Upper lobe of right lung (tissue), 1 donor: ENCODE measurements at places on chromosomes 11 and 22. TPM values are rescaled to one million over a fixed set of nuclear protein-coding genes. Genes with fewer than 3 reads are reported as not detected.

OR52I2 gene
- total RNA-seq, result not detected

ZNF280B gene
- total RNA-seq, result 0.49 TPM

GRCh38 chr11:67632982-67633755, 3.4 kb upstream of the NUDT8 start:
- peaks cover 6% of the 10 kb centered on the region for H3K4me1 ChIP-seq
- DNase-seq, result no peak
- no peaks in the 10 kb centered on the region for H3K36me3 ChIP-seq

ACR gene
- 4.5 TPM for total RNA-seq

OR8K5 gene
- total RNA-seq, result not detected

- no peak overlapping the region for H3K4me3 ChIP-seq
- no peaks in the 10 kb centered on the region for H3K27me3 ChIP-seq
- DNase-seq, result no peak
- no peaks in the 10 kb centered on the region for H3K4me1 ChIP-seq
- no peaks in the 10 kb centered on the region for H3K36me3 ChIP-seq
Observed at GRCh38 chr11:112658431-112658878, 302.8 kb upstream of the NCAM1 start.

BIRC2 gene
- 44.1 TPM for total RNA-seq

- no peak overlapping the region for H3K4me3 ChIP-seq
- H3K36me3 ChIP-seq, result no peaks in the 10 kb centered on the region
- H3K4me1 ChIP-seq, result no peaks in the 10 kb centered on the region
- H3K27ac ChIP-seq, result no peak overlapping the region
- H3K27me3 ChIP-seq, result no peaks in the 10 kb centered on the region
- DNase-seq, result no peak
Observed at GRCh38 chr11:33185756-33186155, 24.5 kb upstream of the CSTF3 start.

GRCh38 chr11:4891996-4892640, 10.4 kb downstream of the OR51T1 start:
- no peaks in the 10 kb centered on the region for H3K4me1 ChIP-seq
- no peaks in the 10 kb centered on the region for H3K36me3 ChIP-seq
- H3K27me3 ChIP-seq, result no peaks in the 10 kb centered on the region
- no peak overlapping the region for H3K4me3 ChIP-seq
- DNase-seq, result no peak

SHISA8 gene
- not detected for total RNA-seq

DNA sequence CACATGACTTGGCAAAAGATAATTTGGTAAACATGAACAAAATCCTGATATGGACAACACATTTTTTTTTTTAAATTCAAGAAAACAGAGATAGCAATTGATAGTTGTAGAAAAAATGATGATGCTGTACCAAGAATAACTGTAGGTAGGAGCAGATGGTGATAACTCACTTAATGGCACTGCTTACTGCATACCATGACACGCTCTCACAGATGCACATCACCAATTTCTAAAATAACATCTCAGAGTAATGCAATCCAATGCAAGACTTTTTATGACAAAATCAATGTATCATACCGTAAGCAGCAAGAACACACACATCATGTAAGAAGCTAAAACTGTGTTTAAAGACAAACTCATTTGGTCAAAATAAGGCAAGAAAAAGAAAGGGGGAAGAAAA, 96.2 kb downstream of the LARGE2 start:
- H3K27ac ChIP-seq, result no peak overlapping the region
- no peaks in the 10 kb centered on the region for H3K27me3 ChIP-seq
- DNase-seq, result no peak
- H3K36me3 ChIP-seq, result no peaks in the 10 kb centered on the region
- no peak overlapping the region for H3K4me3 ChIP-seq
- no peaks in the 10 kb centered on the region for H3K4me1 ChIP-seq

GRCh38 chr11:132941024-132941646, 591.2 kb downstream of the OPCML start:
- peaks cover 41% of the 10 kb centered on the region for H3K27me3 ChIP-seq
- no peaks in the 10 kb centered on the region for H3K36me3 ChIP-seq
- no peaks in the 10 kb centered on the region for H3K4me1 ChIP-seq
- no peak overlapping the region for H3K4me3 ChIP-seq

RCOR2 gene
- total RNA-seq, result 0.69 TPM

- H3K4me1 ChIP-seq, result no peaks in the 10 kb centered on the region
- peaks cover 7% of the 10 kb centered on the region for H3K27me3 ChIP-seq
- no peak for DNase-seq
- no peaks in the 10 kb centered on the region for H3K36me3 ChIP-seq
- no peak overlapping the region for H3K27ac ChIP-seq
Observed at GRCh38 chr11:122093731-122094275, 22.2 kb downstream of the BLID start.

DNA sequence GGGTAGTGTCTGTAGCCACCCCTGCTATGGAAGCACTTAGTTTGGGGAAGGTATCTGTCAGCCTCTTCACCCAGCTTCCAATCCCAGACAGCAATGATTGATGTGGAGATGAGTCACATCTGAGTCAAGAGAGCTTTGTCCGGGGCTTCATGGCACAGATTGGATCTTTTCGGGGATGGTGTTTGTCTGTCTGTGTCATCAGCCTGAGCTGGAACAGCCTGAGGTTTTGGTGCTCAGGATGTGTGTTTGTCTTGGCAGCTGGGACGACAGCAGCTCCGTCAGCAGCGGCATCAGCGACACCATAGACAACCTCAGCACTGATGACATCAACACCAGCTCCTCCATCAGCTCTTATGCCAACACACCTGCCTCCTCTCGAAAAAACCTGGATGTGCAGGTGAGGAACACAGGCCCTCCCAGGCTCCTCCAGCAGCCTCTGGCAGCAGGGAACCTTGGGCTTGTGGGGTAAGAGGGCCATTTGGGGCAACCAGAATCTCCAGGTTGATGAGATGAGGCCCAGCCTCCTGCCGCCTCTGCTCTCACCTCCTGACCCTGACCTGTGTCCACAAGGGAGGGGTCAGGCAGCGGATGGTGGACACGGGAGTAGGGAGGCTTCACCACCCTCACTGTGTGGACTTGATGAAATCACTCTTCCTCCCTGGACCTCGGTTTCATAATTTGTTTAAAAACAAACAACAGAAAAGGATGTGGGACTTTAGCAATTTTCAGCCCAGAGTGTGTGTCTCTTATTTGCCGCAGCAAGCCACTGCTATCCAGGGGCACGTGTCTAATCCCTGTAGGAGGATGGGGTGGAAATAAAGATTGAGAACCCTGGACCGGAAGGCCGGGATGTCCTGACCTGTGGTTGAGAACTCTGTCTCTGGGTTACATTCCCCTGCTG, 124.3 kb downstream of the DBX1 start:
- no peaks in the 10 kb centered on the region for H3K4me1 ChIP-seq
- H3K27ac ChIP-seq, result no peak overlapping the region
- H3K4me3 ChIP-seq, result no peak overlapping the region
- H3K27me3 ChIP-seq, result no peaks in the 10 kb centered on the region

DNA sequence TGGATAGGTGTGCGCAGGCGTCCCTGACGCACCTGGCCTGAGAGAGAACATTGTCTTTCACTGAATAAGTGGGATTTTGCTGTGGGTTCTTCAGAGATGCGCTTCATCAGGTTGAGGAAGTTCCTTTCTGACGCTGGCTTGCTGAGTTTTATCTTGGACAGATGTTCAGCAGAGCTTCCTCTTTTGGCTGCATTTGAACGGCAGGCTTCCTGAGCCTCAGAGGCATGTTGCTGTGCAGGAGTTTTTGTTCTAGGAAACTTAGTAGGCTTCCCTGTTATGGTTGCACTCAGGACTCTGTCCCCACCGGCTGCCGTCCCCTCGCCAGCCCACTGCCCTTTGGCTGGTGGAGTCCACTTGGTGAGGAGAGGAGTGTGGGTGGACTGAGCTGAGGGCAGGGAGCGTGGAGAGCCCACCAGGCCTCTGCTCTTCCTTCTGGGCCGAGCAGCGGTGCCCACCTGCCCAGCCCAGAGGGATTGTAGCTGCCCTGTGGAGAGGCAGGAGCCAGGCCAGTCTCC, 17.2 kb downstream of the FRMD8 start:
- H3K4me1 ChIP-seq, result peaks cover 9% of the 10 kb centered on the region
- no peak for DNase-seq
- peak overlapping the region; percentile 36 for H3K27ac ChIP-seq
- H3K27me3 ChIP-seq, result no peaks in the 10 kb centered on the region
- peaks cover 79% of the 10 kb centered on the region for H3K36me3 ChIP-seq
- no peak overlapping the region for H3K4me3 ChIP-seq

GRCh38 chr11:66856496-66857233, at the start of gene LRFN4:
Gene LRFN4 (plus strand): TSS chr11:66857064. CDS start chr11:66857745, 681 bp downstream.
- H3K27ac ChIP-seq, result peak within 1 kb of the TSS; percentile 91
- H3K4me1 ChIP-seq, result peaks cover 6% of the 10 kb centered on the region
- H3K27me3 ChIP-seq, result no peaks in the 10 kb centered on the region
- peak; percentile 84 for DNase-seq
- no peaks in the 10 kb centered on the region for H3K36me3 ChIP-seq

DNA sequence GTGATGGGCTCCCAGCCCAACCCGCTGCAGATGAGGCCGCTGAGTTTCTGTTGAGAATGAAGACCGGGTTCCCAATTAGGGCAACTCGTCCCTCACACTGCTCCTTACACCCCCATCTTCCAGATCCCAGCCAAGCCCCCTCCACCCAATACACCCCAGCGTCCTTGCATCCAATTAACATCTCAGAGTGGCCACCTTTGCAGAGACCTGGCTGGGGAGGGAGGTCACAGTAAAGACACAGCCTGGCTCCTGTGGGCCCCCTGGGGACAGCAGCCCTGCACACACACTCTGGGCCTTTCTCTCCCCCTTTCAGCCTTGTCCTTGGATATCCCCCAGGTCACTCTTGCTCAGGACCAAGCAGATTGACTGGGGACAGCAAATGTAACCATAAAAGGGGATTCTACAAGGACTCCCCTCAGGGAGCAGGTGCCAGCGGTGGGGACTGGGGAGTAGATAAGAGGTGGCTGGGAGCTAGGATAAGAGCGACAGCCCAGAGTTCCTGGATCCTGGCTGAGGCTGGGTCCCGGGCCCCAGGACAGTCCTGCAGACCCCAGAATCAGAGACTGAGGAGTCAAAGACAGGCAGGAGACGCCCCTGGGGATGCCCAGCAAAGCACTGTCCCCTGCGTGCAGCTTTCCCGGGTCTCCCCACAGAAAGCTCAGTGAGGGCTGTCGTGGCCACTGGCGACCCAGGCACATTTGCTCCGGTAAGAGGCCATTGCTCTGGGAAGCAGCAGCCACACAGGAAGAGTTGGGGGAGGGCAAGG, 8.4 kb downstream of the APOBEC3A start:
- H3K27me3 ChIP-seq, result no peaks in the 10 kb centered on the region
- no peak for DNase-seq
- no peaks in the 10 kb centered on the region for H3K36me3 ChIP-seq
- no peak overlapping the region for H3K27ac ChIP-seq

DNA sequence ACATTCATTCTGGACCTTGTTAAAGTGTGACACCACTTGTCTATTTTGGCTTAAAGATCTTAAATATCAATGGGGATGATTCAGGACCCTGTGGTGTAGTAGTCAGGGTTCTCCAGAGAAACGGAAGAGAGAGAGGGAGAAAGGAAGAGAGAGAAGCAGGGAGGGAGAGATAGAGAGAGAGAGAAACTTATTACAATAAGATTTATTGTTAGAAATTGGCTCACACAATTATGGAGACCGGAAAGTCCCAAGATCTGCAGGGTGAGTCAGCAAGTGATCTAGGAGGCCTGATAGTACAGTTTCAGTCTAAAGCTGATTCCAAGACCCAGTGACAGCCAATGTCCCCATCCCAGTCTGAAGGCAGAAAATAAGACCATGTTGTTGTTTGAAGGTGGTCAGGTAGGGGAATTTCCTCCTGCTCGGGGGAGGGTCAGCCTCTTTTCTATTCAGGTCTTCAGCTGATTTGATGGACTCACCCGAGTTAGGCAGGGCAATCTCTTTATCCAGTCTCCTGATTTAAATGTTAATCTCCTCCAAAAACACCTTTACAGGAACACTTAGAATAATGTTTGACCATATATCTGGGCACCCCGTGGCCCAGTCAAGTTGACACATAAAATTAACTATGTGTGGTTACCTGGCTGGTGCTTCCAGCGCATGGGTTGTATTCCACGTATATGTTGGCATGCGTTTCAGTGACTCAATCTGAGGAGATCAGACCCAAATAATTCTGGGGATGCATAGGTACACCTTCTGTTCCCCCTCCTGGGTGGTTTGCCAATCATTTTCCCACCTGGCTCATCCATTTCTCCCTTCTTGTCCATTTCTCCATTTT, 1350.5 kb downstream of the TBC1D22A start:
- DNase-seq, result no peak
- H3K36me3 ChIP-seq, result no peaks in the 10 kb centered on the region
- H3K4me3 ChIP-seq, result no peak overlapping the region
- no peaks in the 10 kb centered on the region for H3K4me1 ChIP-seq
- no peak overlapping the region for H3K27ac ChIP-seq

GRCh38 chr22:36726007-36726380, 22.4 kb upstream of the CACNG2 start:
- DNase-seq, result peak; percentile 46
- no peak overlapping the region for H3K27ac ChIP-seq

SEPTIN3 gene
- 3.2 TPM for total RNA-seq

- peak overlapping the region; percentile 70 for H3K4me3 ChIP-seq
- DNase-seq, result peak; percentile 99
- H3K27ac ChIP-seq, result peak overlapping the region; percentile 97
- peaks cover 30% of the 10 kb centered on the region for H3K36me3 ChIP-seq
- H3K27me3 ChIP-seq, result no peaks in the 10 kb centered on the region
Observed at GRCh38 chr11:61814958-61815789, 1.6 kb downstream of the FADS1 start.

SLC22A8 gene
- not detected for total RNA-seq

DNA sequence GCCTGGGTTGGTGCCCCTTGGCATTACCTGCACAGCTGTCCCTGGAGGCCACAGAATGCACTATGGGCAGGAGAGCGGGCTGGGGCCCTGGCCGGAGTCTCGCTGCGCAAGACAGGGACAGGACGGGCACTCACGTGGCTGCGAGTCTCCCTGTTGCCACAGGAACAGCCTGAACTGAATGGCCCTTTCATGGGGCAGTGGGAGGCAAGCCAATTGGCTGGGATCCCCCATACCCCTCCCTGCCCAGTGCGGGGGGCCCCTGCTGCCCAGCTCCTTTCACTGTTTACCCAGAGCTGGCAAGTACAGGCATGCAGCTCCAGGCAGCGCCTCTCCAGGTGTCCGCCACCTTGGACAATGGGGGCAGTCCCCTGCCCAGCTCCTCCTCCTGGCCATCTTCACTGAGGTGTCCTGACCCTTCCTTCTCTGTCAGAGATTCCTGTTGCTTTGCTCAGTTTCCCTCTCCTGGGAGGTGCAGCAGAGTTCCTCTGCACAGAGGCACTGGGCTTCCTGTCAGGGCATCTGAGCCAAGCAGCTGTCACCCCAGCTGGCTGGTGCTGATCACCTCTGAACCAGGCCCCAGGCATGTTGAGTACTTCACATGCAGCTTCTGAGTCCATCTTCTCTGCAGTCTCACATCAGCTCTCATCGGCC, 5.2 kb downstream of the USP2 start:
- H3K36me3 ChIP-seq, result no peaks in the 10 kb centered on the region
- peak overlapping the region; percentile 0 for H3K27ac ChIP-seq
- H3K4me3 ChIP-seq, result no peak overlapping the region
- DNase-seq, result peak; percentile 76

PYGM gene
- 2.0 TPM for total RNA-seq
